A549 treated with CORT108297 at 1 μM for 4 hours (cell line): ENCODE measurements at places on chromosomes 6 and 20. TPM values are rescaled to one million over a fixed set of nuclear protein-coding genes. Genes with fewer than 3 reads are reported as not detected.

SOX18 gene
- 1.1 to 2.4 TPM (median 2.0 TPM) in 5 replicates for total RNA-seq

NDRG3 gene
- 19.9 to 22.3 TPM (median 21.5 TPM) in 5 replicates for total RNA-seq

SAMD5 gene
- total RNA-seq, result 0.60 to 0.84 TPM (median 0.79 TPM) in 5 replicates

LTB gene
- total RNA-seq, result 0.22 to 0.38 TPM (median 0.33 TPM) in 5 replicates

FITM2 gene
- 7.2 to 8.9 TPM (median 7.9 TPM) in 5 replicates for total RNA-seq

ANKRD66 gene
- total RNA-seq, result not detected in 5 replicates

PNLDC1 gene
- total RNA-seq, result 0.06 to 0.13 TPM (median 0.07 TPM) in 5 replicates

NOX3 gene
- total RNA-seq, result not detected in 5 replicates

MYL9 gene
- total RNA-seq, result 17.0 to 27.2 TPM (median 20.2 TPM) in 5 replicates

HEBP2 gene
- total RNA-seq, result 16.0 to 37.1 TPM (median 36.2 TPM) in 5 replicates

SPINT4 gene
- total RNA-seq, result not detected in 5 replicates

DEF6 gene
- 0.03 to 0.07 TPM (median 0.06 TPM) in 3 of 5 replicates, not detected in the others for total RNA-seq

FKBP1C gene
- 1.8 to 2.3 TPM (median 2.2 TPM) in 5 replicates for total RNA-seq

LKAAEAR1 gene
- total RNA-seq, result 0.82 to 1.7 TPM (median 1.3 TPM) in 5 replicates

SAMD3 gene
- not detected in 5 replicates for total RNA-seq

MEI4 gene
- total RNA-seq, result not detected in 5 replicates

BPIFB1 gene
- total RNA-seq, result 0.07 to 0.22 TPM (median 0.14 TPM) in 3 of 5 replicates, not detected in the others

CPXM1 gene
- 0.02 TPM in 1 of 5 replicates, not detected in the others for total RNA-seq

FRS3 gene
- 1.9 to 3.3 TPM (median 2.8 TPM) in 5 replicates for total RNA-seq

FBXO30 gene
- 5.1 to 6.4 TPM (median 6.0 TPM) in 5 replicates for total RNA-seq

RAMACL gene
- total RNA-seq, result 0.13 to 0.20 TPM (median 0.16 TPM) in 4 of 5 replicates, not detected in the other

CDH4 gene
- 6.1 to 9.5 TPM (median 7.1 TPM) in 5 replicates for total RNA-seq
